ENCODE measurements at places on chromosomes 6 and 20. TPM values are rescaled to one million over a fixed set of nuclear protein-coding genes. Genes with fewer than 3 reads are reported as not detected.

DNA sequence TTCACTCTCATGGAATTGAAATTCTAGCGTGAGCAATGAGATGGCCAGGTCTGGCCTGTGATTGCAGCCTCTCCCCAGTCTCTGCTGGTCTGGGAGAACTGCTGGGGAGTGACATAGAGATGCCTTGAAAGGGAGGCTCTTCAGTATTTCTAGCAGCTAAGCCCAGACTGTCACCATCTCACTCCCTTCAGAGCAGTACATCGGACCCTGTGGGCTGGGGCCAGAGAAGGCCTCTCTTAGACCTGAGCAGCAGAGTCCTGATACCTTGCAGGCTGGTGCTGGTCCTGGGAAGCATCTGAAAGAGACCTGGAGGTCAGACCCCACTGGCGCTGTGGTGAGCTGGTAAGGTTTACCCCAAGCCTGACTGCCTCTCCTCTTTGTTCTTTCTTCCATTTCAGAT, 87.4 kb downstream of the TCP11 start:
- no peaks in the 10 kb centered on the region for H3K36me3 ChIP-seq
- DNase-seq, result no peak
- H3K27ac ChIP-seq, result no peak overlapping the region
- peaks cover 4% of the 10 kb centered on the region for H3K4me1 ChIP-seq
- H3K4me3 ChIP-seq, result no peak overlapping the region

Gene RAB23
- 1.9 TPM for total RNA-seq

DNA sequence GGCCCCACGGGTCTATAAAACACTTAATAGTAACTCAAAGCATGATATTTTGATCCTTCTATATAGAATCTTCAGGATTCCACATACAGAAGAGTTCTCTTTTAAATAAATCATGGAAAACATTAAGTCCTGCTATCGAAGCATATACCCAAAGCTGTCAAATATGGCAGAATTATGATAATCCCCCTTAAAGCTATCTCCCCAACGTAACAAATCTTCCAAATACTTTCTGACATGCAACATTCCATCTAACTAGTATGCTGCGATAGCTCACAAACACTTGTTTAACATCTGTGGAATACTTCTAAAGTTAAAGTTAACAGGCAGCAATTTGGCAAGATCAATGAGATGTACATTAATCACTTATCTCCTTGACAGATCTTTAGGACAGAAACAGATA, 371.0 kb upstream of the RUNX2 start:
- H3K27me3 ChIP-seq, result no peaks in the 10 kb centered on the region
- no peak overlapping the region for H3K4me3 ChIP-seq
- peaks cover 27% of the 10 kb centered on the region for H3K36me3 ChIP-seq

DNA sequence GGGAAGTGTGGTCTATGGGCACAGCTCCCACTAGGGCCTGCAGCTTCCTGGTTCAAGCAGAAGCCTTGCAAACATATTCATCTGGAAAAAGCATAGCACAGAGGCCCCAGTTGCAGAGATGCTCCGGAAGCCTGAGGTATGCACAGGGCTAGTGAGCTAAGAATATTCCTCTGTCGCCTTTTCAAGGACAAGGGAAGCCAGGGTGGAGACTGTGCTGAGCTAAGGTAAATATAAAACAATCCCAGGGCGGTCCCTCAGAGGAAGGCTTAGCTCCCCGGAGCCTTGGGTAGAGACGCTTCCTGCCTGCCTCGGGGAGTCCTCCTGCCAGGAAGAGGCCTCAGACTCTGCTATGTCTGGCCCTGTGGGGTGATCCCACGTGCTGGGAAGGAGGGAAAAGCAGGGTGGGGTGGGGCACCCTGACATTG, 134.8 kb upstream of the FOXA2 start:
- no peak overlapping the region for H3K27ac ChIP-seq
- H3K36me3 ChIP-seq, result no peaks in the 10 kb centered on the region
- no peak overlapping the region for H3K4me3 ChIP-seq
- H3K4me1 ChIP-seq, result no peaks in the 10 kb centered on the region

DNA sequence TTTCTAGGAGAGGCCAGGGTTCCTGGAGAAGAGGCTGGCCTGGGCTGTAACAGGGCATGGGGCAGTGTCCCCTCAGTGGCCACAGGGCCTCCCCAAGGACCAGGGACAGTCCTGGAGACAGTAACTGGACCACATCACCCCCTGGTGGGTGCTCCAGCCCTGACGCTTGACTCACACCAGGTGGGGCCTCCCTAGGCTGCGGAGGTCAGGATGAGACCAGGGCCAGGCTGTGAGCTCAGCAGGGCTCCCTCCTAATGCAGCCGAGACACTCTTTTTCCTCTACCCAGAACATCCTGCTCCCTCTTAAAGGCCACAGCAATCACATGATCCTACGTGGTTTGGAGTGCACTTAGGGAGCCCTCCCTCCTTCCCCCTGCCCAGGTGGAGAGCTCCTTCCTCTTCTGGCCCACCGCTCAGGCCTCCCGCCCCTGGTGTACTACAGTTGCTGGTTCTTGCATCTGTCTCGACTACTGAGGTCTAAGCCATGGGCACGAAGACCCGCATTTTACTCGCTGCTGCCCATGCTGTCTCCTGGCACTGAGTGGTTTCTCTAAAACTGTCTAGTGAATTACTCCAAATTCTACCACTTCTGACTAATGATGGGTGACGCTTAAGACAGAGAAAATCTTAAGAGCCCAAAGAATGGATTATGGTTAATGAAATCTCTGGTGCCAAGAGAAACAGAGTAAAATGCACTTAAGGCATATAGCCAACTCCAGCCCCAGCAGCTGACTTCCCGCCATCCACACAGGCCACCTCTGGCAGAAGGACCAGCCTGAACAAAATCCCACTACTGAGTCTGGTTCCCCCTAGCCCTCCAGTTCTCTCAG, 166.1 kb upstream of the CST7 start:
- no peaks in the 10 kb centered on the region for H3K36me3 ChIP-seq
- peaks cover 28% of the 10 kb centered on the region for H3K4me1 ChIP-seq
- H3K27ac ChIP-seq, result no peak overlapping the region

Gene LGSN
- total RNA-seq, result 0.17 TPM

DNA sequence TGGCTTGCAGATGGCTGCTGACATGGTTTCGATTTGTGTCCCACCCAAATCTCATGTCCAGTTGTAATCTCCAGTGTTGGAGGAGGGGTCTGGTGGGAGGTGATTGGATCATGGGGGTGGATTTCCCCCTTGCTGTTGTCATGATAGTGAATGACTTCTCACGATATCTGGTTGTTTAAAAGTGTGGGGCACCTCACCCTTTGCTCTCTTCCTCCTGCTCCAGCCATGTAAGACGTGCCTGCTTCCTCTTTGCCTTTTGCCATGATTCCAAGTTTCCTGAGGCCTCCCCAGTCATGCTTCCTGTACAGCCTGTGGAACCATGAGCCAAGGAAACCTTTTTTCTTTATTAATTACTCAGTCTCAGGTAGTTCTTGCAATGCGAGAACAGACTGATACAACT, 77.6 kb upstream of the FUCA2 start:
- no peak overlapping the region for H3K4me3 ChIP-seq
- peaks cover under 1% of the 10 kb centered on the region for H3K27me3 ChIP-seq
- no peaks in the 10 kb centered on the region for H3K4me1 ChIP-seq
- H3K36me3 ChIP-seq, result no peaks in the 10 kb centered on the region
- no peak overlapping the region for H3K27ac ChIP-seq

- H3K27ac ChIP-seq, result no peak overlapping the region
- H3K4me3 ChIP-seq, result no peak overlapping the region
- no peaks in the 10 kb centered on the region for H3K4me1 ChIP-seq
- peaks cover 21% of the 10 kb centered on the region for H3K27me3 ChIP-seq
- no peaks in the 10 kb centered on the region for H3K36me3 ChIP-seq
- DNase-seq, result no peak
These were observed 132.8 kb downstream of the FNDC1 start for GRCh38 chr6:159301810-159302593.

GRCh38 chr20:51960047-51960675, 157.8 kb upstream of the SALL4 start:
- H3K27ac ChIP-seq, result no peak overlapping the region
- no peak for DNase-seq
- peaks cover 14% of the 10 kb centered on the region for H3K27me3 ChIP-seq
- no peak overlapping the region for H3K4me3 ChIP-seq
- H3K4me1 ChIP-seq, result peaks cover 1% of the 10 kb centered on the region
- H3K36me3 ChIP-seq, result no peaks in the 10 kb centered on the region

DNA sequence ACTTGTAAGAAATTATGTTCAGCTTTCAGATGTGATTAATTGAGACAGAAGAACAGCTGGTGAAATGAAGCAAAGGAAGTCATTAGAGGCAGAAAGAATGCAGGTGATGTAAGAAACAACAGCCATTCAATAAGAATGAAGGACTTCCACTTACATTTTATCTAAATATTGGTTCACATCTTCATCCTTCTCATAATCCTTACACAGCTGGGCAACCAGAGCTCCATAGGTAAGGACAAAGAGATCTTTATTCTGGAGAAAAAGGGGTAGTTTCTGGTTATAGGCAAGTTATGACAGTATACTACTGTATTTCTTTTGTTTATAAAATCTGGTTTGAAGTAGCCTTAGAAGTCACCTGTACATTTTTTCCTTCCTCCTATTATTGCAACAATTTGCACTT, 2.3 kb downstream of the TRAPPC3L start:
- H3K27me3 ChIP-seq, result peaks cover 45% of the 10 kb centered on the region
- no peak overlapping the region for H3K27ac ChIP-seq
- H3K4me1 ChIP-seq, result no peaks in the 10 kb centered on the region
- no peak overlapping the region for H3K4me3 ChIP-seq
- DNase-seq, result no peak

GRCh38 chr6:153966001-153966400, 73.0 kb upstream of the OPRM1 start:
- H3K4me3 ChIP-seq, result no peak overlapping the region
- DNase-seq, result no peak
- H3K27ac ChIP-seq, result no peak overlapping the region
- no peaks in the 10 kb centered on the region for H3K27me3 ChIP-seq
- H3K36me3 ChIP-seq, result no peaks in the 10 kb centered on the region
- peaks cover 4% of the 10 kb centered on the region for H3K4me1 ChIP-seq

DNA sequence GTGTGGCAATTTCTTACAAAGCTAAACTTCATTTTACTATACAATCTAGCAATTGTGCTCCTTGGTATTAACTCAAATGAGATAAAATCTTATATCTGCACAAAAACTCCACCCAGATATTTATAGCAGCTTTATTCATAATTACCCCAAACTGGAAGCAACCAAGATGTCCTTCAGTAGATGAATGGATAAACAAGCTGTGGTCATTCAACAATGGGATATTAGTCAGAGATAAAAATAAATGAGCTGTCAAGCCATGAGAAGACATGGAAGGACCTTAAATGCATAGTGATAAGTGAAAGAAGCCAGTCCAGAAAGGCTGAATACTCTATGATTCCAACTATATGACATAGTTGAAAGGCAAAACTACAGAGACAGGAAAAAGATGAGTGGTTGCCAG, 98.9 kb upstream of the BMP2 start:
- H3K4me3 ChIP-seq, result no peak overlapping the region
- H3K27ac ChIP-seq, result no peak overlapping the region
- H3K36me3 ChIP-seq, result no peaks in the 10 kb centered on the region
- DNase-seq, result no peak
- no peaks in the 10 kb centered on the region for H3K4me1 ChIP-seq

Gene SIM1
- not detected for total RNA-seq

Gene SALL4
- total RNA-seq, result 0.11 TPM

Gene LKAAEAR1
- 1.1 TPM for total RNA-seq

DNA sequence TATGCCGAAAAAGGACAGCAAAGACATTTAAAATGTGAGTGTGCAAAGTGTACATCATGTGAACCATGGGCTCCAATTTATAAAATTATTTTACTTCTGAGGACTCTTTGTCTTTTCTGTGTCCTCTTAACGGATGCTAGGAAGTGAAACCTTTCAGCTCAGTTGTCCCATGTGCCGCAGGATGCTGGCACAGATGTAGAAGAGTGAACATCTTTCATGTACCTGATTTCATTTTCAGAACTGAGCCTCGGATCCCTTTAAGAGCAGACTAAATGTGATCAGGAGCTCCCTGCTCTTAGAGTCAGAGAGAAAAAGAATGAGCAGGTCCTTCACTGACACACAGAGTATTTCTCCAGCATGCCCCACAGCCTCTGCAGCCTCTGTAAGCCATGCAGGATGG, 27.6 kb upstream of the FUCA2 start:
- no peak for DNase-seq
- no peaks in the 10 kb centered on the region for H3K36me3 ChIP-seq
- no peaks in the 10 kb centered on the region for H3K27me3 ChIP-seq
- no peak overlapping the region for H3K4me3 ChIP-seq

Gene FAM83C
- total RNA-seq, result not detected

Gene BPI
- not detected for total RNA-seq

Gene LY6G6D
- not detected for total RNA-seq

DNA sequence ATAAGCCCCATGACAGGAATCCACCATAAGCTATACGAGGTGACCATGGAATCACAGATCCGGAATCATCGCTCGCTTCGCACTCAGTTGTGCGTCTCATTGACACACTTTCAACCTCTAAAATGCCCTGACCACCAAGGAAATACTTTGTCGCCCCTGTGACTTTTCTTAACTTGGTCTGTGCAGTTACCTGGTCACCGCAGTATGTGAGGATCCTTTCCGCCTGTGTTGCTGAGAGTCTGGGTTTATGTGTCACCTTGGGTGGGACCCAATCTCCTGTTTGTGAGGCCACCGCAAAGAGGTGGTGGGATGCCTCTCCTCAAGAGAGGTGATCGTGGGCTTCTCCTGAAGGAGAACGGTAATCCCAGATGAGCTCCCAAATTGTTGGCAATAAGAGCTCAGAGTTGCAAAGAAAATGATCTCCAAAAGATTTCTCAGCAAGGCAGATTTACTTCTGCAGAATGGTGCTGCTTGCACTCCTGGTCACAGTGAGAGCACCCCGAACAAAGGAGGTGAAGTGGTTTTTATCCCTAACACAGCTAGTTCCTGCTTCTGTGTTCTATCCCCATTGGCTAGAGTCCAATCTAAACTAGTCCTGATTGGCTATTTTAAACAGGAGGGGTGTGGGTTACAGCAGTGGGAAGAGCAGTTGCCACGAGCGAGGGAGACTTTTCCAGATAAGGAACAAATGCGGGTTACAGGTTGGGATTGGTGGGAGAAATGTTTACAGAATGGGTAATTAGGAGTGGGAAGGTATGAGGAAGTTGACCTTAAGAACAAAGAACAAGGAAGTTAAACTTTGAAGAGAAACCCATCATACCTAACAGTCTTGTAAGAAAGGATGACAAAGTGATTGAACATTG, 9.1 kb upstream of the ZNFX1 start:
- no peaks in the 10 kb centered on the region for H3K27me3 ChIP-seq
- peaks cover 95% of the 10 kb centered on the region for H3K36me3 ChIP-seq
- peak overlapping the region; percentile 14 for H3K4me3 ChIP-seq
- H3K27ac ChIP-seq, result peak overlapping the region; percentile 32

Gene BMP7
- not detected for total RNA-seq

- no peak for DNase-seq
- peaks cover 5% of the 10 kb centered on the region for H3K36me3 ChIP-seq
- H3K4me3 ChIP-seq, result no peak overlapping the region
These were observed 25.3 kb upstream of the ZNFX1 start for GRCh38 chr20:49303065-49303552.

Gene SCUBE3
- 0.20 TPM for total RNA-seq

Gene MUC22
- total RNA-seq, result not detected

Gene DYNLT2
- 2.3 TPM for total RNA-seq

Gene PDYN
- not detected for total RNA-seq

Gene CNBD2
- total RNA-seq, result 7.1 TPM

GRCh38 chr6:138493413-138493812, 5.9 kb downstream of the NHSL1 start:
- no peak for DNase-seq
- H3K27me3 ChIP-seq, result peaks cover 33% of the 10 kb centered on the region
- no peaks in the 10 kb centered on the region for H3K4me1 ChIP-seq
- H3K4me3 ChIP-seq, result no peak overlapping the region
